ENCODE measurements at places on chromosomes 7 and 10.

DNA sequence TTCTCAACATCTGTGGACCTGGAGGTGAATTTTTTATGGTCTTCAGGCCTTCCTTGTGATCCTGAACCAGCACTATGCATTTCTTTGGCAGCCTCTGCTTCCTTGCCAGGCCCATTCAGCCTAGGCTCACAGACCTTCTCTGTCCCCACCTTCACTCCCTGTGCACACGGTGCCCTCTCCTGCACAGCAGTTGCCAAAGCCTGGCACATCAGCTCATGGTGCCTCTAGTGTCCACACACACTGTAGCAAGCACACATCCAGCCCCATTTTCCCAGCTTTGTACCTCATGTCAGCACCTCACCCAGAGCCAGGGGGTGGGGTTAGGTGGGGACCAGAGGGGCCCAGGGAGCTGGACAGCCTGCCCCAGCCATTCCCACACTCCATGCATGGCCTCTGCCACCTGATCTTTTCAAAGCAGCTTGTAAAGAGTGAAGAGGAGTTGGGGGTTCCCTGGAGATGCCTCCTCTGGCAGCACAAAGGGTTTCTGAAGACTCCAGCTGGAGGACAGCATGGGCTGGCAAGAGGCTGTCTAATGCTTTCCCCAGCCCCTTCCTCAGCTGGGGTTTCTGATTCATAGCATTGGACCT lies 57.9 kb upstream of the TMEM72 start:
- no peak for DNase-seq

DNA sequence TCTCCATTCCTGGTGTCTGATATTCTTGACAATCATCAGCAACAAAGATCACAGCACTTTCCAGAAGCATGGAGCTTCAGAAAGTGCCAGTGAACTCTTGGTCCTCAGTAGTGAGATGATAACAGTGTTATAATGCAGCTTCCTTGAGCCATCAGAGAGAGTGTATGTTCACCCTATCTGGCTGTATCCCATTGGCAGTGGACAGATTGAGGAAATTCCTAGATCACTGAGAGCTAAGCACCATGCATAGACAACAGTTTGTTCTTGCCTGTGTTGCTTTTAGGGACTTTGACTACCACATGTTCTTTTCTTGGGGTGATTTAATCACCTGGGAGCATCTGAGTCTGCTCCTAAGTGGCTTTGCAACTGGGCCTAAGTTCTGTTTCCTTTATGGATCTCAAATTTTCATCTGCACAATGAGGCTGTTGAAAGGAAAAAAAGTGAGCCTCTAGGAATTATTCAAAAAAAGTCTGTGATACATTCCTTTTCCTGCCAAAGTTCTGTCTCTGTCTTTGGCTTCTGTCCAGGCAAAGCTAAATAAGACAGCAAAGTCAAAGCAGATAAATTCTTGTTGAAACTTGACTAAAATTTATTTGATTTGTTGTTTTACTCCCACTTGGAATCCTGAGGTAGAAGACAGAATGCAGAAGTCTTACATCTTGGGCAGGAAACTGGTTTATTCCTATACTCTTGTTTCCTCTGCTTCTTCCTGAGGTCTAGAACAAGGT lies 14.5 kb upstream of the ZNF282 start:
- DNase-seq: no peak

GRCh38 chr10:25811052-25811685 lies 122.9 kb upstream of the MYO3A start:
- DNase-seq: no peak

GRCh38 chr7:125391921-125392320 lies 462.3 kb upstream of the POT1 start:
- no peak for DNase-seq

GRCh38 chr10:102435529-102436233 lies 3.3 kb upstream of the CUEDC2 start:
- no peak for DNase-seq

- no peak for DNase-seq
Observed at GRCh38 chr10:113036619-113037018, 86.6 kb downstream of the TCF7L2 start.

- DNase-seq: no peak
Observed at GRCh38 chr10:129771576-129771975, 192.5 kb downstream of the EBF3 start.

DNA sequence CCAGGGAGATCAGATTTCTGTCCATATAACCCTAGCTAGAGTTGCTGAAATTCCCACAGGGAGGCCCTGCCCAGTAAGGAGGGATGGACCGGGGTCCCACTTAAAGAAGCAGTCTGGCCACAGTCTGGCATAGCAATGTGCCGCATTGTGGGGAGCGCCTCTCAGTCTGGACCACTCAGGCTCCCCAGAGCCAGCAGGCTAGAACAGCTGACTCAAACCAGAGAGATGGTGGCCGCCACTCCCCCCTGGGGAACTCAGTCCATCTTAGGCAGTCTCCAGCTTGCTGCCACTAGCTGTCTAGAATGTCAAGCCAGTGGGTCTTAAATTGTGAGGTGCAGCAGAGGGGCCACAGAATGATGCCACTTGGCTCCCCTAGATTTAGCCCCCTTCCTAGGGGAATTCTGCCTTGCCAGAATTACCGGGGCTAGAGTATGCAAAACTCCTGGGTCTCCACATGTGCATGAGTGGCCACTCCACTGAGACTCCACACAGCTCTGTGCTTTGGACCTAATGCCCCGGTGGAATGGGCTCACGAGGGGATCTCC lies 133.3 kb upstream of the LANCL2 start:
- no peak for DNase-seq
